ENCODE measurements at places on chromosomes 2 and 18.

DNA sequence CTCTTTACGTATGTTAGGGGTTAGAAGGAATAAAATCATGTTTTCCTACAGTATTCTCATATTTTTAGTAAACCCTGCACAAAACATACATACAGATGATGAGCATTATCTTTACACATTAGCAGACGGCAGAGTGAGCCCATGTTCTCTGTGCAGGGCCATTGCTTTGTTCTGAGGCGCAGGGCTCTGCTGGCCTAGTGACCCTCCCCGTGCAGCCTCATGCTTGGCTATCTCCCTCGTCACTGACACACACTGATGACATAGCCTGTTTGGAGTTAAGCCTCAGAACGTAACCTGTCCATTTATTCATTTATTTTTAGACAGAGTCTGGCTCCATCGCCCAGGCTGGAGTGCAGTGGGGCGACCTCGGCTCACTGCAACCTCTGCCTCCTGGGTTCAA, 115.9 kb upstream of the FOSL2 start:
- DNase-seq = no peak

- DNase-seq = no peak
Observed at GRCh38 chr2:98455494-98455976, 10.9 kb downstream of the INPP4A start.

- DNase-seq = no peak
Observed at GRCh38 chr2:11026286-11026921, 114.7 kb downstream of the KCNF1 start.

GRCh38 chr2:119508756-119509155, 15.5 kb downstream of the SCTR start:
- DNase-seq = no peak

DNA sequence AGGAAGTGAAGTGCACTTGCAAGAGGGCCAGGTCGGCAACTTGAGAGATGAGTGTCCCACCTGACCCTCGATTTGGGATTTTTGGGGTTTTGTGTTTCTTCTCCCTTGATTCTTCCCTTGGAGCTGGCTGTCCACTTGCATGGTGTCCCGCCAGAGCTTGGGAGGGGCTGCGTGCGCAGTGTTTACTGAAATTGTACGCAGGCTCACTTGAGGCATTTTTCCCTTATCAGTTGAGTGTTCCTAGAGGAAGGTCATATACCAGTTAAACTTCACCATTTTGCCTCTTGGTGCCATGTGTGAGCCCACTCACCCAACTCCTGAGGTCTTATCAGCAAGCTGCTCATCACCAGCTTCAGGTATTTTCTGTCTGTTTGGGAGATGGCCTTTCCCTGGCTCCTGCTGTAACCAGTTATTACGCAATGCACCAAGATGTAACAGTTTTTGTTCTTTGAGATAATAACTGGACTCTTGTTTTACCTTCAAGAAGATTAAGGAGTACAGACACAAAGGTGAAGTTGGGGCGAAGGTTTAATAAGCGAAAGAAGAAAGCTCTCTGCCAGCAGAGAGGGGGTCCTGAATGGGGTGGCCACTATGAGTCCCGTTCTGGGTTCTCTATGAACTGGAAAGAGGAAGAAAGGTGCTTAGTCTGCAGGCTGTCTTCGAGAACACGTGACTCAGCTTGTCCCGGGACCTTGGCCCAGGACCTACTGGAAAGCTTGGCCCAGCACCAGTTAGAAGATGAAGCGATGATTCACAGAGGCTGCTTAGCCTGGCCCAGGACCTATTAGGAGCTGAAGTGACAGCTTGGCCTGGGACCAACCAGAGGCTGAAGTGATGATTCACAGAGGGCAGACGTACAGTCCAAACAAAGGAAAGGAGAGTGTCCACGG, 21.5 kb upstream of the TXNL4A start:
- DNase-seq = no peak

DNA sequence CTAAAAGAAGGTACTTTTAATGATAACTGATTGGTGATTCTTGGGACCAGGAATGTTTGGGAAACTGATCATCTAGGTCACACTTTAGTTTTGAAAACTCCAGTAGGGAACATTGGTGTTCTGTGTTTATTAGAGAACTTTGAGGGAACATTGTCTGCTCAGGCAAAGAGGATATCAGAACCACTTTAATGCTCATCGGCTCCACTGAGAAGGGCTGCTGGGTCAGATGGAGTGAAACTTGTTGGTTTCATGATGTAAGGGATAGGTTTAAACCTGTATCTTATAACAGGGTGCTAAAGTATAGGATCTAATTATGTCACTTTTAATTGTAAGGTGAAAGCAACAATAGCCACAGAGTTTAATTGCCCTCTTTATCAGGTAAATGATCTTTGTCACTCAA, 14.2 kb upstream of the POLI start:
- no peak for DNase-seq

DNA sequence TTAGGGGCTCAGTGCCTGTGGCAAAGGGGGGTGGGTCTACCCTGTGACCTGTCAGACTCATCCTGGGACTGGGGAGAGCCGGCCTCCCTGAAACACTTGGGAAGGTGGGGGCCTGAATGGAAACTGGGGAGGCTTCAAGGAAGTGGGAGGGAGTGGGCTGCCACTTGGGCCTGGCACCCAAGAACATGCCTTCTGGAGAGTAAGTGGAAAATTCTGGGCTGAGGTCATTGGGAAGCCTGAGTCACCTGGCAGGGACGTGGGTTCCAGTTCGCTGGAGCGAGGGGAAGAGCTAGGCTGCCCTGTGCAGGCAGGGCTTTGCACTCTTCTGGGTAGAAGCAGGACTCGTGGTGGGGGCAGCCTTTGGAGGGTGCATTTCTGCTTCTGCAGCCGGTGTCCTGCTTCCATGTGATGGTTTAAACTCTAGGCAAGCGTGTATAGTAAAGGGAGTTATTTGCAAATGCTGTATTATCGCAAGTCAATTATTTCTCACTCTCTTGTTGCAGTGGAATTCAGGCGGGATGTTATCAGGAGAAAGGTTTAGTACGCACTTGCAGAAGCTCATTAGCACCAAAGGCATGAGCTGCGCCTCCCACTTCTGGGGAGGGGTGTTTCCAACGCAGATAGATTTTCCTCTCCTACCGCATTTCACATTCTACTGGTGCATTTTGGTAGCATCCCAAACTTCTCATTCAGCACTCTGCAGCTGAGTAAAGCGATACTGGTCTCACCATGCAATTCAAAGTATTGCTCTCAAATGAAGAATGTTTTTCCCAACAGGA, 3.8 kb downstream of the LRRFIP1 start:
- no peak for DNase-seq

GRCh38 chr2:99935662-99936061, 206.7 kb downstream of the AFF3 start:
- DNase-seq = no peak

GRCh38 chr2:10185046-10185445, 62.5 kb downstream of the RRM2 start:
- DNase-seq = no peak

DNA sequence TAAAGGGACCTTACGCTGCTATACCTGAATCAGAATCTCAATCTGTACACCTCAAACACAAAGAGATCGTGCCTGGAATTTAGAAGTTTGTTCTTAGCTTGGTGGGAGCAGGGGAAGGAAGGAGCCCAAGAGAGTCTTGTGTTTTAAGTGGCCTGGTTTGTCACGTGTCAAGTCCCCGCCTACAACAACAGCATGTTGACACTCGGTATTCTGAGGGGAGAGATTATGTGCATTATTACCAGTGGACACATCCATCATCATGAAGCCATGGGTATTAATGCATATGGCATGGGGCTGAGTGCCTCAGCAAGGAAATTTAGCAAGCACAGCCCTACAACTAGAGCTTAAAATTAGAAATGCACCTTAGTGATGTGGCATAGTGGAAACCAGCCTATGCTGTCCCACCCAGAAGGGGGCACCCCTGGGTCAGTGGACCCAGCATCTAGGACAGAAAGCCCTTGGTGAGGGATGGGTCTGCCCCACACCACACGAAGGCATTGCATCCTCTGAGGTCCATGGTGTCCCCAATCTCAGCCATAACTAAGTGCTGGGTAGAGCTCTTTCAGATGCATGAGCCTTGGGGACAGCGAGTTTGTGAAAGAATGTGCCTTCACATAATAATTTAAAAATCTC, 138.7 kb downstream of the MGAT5 start:
- DNase-seq = no peak

- no peak for DNase-seq
Observed at GRCh38 chr2:23745068-23745725, 181.7 kb downstream of the ATAD2B start.

- no peak for DNase-seq
Observed at GRCh38 chr2:1795261-1796231, 51.2 kb upstream of the PXDN start.

GRCh38 chr18:76619261-76619620, 124.2 kb upstream of the ZNF516 start:
- no peak for DNase-seq

DNA sequence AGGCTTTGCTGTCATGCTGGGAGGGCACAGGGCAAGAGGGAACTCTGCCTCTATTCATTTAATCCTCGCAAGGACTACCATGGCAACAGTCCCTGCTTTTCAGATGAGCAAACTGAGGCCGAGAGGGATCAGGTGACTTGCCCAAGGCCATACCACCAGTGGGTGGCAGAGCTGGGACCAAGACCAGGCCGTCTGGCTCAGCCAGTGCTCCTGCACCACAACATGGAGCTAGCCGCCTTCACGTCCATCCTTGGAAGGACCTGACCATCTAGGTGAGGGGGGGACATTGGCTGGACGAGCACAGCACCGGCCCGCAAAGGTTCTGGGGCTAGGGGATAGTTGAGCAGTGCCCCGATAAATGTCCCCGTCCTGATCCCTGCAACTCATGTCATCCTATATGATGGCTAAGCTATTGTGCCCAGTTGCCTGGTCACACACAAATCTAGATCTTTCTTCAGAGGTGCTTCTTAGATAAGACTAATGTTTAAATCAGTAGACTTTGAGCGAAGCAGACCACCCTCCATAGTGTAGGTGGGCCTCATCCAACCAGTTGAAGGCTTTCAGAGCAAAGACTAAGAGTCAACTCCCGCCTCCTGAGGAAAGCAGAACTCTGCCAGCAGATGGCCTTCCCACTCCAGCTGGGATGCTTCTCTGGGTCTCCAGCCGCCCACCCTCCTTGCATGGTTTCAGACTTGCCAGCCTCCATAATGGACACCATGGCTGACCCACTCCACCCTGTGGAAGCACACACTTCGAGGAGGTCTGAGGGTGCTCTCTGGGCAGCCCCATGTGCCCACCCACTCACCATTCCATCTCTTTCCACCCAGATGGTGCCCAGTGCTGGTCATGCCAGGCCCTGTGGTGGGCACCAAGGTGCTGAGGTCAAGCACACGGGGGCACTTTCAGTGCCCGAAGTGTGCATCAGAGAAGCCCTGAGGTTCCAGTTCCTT, 214.8 kb upstream of the RAB6C start:
- DNase-seq = no peak

DNA sequence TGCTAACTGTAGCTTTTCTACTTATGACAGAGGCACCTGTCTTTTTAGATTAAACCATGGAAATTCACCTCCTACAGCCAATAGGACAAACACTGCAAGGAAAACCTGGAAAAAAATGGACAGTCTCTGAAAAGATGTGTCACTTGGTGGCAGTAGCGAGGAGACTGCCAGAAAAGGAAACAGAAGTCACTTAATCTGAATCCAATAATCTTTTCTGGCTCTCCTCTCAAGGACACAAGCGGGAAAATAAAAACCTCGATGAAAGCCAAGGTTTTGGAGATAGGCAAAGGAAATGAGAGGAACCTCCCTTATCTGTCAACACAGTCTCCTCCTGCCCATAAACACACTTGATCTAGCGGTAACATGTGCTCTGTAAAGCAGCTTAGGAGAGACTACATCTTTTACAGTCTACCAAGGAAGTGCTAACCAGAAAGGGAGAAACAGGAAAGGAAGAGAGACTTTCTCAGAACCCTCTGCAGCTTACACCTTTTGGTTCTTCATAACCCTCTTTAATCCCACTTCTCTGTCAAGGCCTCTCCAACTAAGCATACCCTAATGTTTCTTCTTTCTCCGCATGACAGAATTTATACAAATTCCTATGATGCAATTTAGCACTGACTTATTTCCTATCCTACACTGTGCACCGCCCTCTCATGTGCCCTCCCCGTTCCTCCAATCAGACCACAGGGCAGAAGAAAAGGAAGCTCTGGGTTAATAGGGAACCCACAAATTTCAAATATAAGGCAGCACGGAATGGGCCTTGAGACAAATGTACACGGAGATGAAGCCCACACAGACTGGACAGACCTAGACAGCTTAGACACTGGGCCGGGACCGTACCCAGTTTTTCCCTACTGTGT, 52.8 kb downstream of the CLASP1 start:
- peak; percentile 53 for DNase-seq

GRCh38 chr18:23521907-23522306, 18.6 kb downstream of the RMC1 start:
- DNase-seq = no peak

DNA sequence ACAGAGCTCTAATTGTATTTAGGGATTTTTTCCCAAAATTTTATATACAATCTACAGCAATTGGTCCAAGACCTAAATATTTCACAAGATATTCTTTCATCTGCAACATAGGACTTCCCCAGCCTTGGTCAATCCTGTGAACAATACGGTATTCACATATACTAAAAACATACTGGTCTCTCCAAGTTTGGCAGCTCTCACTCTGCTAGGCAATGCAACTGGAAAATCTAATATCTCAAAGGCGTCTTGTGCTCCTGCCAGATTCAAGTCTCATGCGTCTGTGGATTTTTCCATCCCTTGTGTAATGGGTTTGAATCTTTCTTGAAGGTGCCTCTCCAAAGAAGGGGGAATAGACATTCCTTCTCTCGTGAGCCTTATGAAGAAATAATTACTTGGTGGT, 27.4 kb upstream of the MBOAT2 start:
- DNase-seq = no peak

- DNase-seq = peak; percentile 16
Observed at GRCh38 chr2:37871456-37872191, 53.5 kb upstream of the RMDN2 start.

DNA sequence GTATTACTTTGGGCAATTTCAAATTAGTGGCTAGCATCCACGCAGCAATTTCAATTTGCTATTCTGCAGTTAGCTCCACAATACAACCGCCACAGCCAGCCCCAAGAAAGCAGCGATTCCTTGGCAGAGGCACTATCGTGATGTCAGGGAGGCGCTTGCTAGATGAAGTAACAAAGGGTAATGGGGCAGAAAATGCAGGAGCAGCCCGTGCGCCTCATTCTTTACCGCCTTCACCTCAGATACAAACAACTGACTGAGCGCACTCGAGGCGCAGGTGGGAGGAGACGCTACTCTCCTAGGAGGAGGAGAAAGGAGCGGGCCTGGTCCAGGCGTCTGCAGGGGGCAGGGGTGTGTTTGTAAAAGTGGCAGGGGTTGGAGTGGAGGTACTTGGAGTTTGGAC, 76.9 kb upstream of the ASB18 start:
- DNase-seq = no peak

DNA sequence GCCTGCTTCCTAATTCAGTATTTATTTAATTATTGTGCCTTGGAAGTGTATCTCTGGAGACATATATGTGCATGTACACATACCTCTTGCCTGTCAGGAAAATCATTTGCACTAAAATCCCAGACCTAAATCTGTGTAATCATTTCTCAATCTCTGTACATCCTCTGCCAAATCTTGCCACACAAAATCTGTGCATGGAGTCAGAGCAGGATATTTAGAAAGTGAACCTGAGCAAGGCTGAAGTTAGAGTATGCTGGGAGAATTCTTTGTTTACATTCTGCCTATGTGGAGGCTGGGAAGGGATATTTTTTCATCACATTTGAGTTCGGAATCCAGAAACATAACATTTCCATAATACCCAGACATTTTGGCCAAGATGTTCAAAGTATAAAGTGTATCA, 9.3 kb downstream of the XRCC5 start:
- no peak for DNase-seq
